ENCODE measurements at places on chromosomes 7 and 10.

- DNase-seq, result no peak
Measured at GRCh38 chr7:18200855-18201254, 173.2 kb upstream of the PRPS1L1 start.

DNA sequence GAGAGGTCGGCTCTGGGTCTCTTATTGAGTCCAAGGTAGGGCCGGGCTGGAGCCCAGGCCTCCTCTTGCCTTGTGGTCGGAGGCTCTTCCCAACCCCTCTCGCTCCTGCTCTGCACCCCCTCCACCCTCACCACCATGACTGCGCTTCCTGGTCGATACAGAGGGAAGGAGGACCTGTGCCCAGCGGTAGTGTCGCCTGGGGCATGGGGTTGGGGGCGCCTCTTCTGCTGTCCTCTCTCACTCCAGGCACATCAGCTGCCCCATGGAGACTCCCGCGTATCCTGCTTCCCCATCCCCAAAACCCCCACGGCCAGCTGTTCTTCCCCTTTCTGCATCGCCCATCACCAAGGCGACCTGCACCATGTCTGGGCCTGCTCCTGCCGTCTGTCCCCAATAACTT is 44.4 kb downstream of the TMEM270 start:
- DNase-seq, result no peak

DNA sequence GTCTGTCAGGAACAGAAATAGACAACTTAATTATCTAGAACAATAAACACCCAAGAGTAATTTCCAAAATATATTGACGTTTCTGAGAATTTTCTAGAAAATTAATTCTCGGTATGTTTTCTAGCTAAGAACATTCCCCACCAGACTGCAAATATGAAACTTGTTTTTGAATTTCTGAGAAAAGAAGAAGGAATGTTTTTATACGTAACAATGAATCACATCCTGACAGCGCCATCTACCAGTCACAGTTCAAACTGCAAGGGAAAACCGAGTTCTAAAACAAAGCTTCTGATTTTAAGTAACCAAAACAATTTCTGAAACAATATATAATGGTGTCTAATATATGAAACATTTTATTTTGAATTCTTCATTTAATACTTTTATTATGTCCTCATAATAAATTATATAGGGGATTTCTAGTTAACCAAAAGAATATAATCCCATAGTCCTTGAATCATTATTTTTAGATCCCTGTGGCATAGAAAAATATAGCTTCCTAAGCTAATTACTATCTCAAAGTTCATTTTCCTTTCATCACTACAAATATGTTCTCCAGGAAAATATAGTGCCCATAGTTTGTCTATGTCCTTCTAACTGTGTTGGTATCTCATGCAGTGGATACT is 34.5 kb upstream of the MEOX2 start:
- no peak for DNase-seq

- no peak for DNase-seq
Measured at GRCh38 chr7:128352153-128352537, 8.4 kb upstream of the RBM28 start.

- no peak for DNase-seq
Measured at GRCh38 chr7:159027056-159027788, 117.4 kb downstream of the VIPR2 start.

DNA sequence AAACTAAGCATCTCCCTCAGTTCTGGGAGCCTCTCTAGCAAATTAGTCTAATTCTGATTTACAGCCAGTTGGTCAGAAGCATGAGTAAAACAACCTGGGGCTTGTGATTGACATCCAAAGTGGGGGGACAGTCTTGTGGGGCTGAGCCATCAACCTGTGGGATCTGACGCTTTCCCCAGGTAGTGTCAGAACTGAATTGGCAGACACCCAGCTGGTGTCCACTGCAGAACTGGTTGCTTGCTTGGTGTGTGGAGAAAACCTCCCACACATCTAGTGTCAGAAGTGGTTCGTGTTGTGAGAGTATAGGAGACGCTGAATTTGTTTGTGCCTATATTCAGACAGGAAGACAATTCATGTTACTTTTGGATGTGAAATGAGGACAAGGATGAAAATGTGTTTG is 92.2 kb upstream of the PDCD4 start:
- DNase-seq, result no peak

DNA sequence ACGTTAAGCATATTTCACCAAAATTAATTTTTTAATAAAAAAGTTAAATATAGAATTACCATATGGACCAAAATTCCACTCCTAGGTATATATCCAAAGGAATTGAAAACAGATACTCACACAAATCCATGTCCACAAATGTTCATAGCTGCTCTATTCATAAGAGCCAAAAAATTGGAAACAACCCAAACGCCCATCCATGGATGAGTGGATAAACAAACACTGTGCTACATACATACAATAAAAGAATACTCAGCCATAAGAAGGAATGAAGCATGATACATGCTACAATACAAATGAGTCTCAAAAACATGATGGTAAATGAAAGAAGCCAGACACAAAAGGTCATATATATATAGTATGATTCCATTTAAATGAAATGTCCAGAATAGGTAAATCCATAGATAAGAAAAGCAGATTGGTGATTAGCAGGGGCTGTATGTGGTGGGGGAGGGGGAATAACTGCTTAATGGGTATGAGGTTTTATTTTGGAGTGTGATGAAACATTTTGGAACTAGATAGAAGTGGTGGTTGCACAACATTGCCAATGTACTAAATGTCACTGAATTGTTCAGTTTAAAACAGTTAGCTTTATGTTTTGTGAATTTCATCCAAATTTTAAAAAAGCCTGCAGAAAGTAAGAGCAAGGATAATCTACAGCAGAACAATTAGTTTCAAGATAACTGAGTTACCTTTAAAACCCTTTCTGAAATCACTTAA is 101.2 kb upstream of the EFCAB10 start:
- no peak for DNase-seq

DNA sequence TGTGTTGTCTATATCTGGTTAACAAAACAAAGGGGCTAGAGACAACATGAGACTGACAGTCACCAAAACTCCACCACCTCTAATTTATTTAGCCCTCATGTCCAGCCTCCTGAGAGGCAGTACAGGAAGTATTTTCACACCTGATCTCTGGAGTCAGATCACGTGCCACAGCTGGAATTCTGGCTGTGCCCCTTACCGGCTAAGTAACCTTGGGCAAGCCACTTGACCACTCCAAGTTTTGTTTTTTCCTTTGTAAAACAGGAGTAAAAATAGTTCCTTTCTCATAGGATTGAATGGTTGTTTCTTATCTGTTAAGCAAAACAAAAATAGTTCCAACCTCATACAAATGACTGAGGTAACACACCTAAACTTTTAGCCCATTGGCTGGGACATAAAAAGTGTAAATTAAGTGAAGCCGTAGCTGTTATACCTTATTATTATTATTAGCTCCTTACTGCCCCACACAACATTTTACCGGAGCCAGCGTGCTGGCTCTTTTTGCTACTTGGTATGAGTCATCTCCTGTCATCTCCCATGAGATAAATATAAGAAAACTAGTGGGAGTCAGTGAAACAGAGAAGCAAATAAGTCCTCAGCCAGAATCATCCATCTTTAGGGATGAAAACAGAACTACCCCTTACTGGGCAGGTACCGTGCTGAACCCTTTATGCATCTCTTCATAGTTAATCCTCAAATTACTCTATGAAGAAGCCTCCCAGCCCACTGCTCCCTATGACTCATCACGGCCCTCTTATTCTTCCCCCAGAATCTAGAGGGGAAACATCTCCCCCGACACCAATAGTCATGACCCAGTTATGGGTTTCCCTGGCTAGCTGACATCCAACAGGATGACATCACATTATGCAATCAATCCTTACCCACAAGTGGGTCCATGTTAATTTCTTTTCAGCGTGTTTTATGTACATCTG is 44.9 kb downstream of the PPP1R3C start:
- DNase-seq, result no peak

DNA sequence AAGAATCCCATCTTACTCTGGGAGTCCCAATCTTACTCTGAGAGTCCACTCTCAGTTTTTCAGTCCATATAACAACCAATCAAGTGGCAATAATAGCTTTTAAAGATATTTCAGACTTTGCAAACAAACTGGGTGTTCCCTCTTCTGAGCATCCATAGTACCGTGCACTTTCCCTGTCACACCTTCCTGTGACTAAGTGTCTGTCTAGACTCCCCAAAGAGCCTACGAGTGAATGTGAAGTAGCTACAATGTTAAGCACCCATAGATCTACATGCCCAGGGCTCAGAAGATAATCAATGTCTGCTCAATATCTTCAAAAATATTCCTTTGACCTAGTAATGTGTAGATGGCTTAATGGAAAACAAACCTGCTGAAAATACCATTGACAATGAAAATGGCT is 95.6 kb upstream of the ASAH2 start:
- no peak for DNase-seq

DNA sequence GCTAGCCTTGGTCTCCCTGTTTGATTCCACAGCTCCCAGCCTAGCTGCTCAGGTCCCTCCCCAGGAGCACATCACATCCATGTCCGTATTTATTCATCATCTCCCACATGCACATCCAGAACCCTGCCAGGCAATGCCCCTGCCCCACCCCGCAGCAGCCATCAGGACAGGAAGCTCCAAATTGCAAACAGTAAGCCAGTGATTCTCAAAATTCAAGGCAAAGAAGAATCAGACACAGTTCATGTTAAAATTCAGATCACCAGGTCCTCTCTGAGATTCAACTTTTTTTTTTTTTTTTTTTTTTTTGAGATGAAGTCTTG is 17.7 kb downstream of the LRRC20 start:
- DNase-seq, result no peak

DNA sequence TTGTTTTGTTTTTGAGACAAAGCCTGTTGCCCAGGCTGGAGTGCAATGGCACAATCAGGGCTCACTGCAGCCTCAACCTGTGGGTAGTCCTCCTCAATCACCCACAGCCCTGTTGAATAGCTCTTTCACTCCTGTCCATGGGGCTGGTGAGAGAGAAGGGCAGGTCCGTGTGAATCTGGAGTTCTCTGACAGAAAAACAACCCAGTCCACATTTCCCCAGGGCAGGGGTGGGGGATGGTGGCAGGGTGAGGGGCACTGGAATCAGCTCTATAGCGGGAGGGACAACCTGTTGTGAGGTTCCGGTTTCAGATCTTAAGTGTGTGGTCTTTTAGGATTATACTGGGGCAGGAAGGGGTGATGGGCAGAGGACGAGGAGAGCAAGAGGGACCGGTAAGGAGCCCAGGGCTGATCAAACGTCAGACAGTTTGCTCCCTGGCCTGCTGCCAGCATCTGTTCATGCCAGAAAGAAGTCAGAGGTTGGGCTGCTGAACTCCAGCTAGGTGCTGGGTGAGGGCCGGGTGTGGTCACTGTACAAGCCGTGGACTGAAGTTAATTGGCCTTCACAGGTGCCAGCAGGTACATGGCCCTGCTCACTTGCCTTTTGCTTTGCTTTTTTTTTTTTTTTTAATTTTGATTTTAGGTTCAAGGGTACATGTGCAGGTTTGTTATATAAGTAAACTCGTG is 33.2 kb upstream of the MKRN1 start:
- no peak for DNase-seq

DNA sequence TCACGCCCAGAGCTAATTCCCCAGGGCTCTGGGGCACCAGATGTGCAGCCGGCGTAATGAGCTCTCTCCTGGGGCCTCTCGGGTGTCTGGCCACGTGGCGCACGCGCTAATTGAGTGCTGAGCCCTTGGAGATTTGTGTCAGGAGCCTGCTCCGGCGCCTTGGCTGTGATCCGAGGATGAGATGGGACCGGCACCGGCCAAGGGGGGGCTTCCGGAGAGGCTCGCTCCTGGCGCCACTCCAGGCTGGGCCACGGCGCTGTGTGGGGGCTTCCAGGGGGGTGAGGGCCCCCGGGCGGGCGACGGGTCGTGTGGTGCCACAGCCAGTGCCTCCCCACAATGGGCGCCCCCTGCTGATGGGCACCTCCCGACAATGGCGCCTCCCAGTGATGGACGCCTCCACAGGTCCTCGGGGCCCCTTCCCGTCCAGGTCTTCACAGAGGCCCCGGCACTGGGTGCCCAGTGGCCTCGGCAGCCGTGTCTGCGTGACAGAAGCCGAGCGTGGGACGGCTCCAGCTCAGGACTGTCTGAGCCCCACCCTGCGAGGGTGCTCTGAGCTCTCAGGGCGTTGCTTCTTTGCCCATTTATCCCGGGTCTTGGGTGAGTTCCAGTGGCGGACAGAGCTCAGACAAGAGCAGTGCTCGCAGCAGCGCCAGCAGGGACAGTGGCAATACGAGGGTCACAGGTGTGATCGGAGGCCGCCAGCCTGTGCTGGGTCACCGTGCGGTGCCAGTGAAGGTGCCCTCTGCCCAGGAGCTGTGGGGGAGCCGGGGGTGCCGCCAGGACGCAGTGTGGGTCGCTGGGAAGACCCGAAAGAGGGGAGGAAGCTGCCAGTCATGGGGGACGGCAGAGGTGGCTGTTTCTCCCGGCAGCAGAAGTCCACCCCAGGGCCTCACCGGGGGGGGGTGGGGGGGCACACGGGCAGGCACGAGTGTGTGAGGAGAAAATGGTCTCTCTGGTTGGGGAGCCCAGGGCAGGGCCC is 8.2 kb upstream of the NKX6-2 start:
- DNase-seq, result no peak

- DNase-seq, result no peak
Measured at GRCh38 chr10:20334559-20334958, 518.3 kb downstream of the PLXDC2 start.

DNA sequence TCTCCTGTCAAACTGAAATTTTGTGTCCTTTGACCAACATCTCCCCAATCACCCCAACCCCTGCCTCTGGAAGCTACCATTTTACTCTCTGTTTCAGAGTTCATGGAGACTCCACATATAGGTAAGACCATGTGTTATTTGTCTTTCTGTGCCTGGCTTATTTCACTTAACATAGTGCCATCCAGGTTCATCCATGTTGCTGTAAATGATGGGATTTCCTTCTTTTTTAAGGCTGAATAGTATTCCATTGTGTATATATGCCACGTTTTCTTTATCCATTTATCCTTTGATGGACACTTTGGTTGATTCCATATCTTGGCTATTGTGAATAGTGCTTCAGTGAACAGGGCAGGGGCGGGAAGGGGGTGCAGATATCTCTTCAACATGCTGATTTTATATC is 18.0 kb upstream of the FBXW4 start:
- DNase-seq, result no peak

- DNase-seq, result no peak
Measured at GRCh38 chr10:95711492-95711891, 17.8 kb upstream of the TCTN3 start.

DNA sequence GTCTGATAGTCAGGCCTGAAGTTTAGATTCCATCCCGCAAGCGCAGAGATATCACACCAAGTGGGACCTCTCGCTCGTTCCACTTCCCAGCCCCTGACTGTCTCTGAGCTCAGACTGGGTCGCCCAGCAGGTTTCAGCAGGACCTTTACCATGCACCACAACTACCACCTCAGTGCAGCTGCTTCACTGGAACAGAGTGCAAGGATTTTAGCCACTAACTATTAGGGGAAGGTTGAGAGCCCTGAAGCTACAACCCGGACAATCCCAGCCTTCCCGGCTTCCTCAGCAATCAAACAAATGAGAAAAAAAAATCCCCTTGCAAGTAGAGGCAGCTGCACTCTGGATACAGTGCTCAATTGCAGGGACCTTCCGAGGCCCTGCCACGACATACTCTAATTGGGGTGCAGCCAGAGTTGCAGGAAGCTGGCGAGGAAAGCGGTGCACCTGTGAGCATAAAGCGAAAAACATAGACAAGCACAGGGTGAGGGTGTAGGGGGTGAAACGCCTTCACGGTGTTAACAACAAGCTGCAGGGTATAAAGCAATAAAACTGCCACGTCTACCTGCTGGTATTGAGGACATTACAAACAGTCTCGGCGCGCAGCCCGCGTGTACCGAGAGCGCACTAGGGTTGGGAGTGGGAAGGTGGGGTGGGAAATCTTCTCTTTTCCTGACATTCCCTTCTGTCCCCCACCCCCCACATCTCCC is 2.6 kb upstream of the DLX6 start:
- no peak for DNase-seq

GRCh38 chr7:91835091-91835825 is 45.2 kb downstream of the MTERF1 start:
- no peak for DNase-seq

- DNase-seq, result no peak
Measured at GRCh38 chr7:77415823-77416620, at the start of gene GSAP. GSAP (minus strand) TSS chr7:77416349; CDS start chr7:77416321, 28 bp downstream.
